Activated naive CD8-positive, alpha-beta T cell treated with anti-CD3 and anti-CD28 coated beads, Interleukin-2, amount 10 ng/mL, durations not matched to agents 7 days and 5 days (primary cell): ENCODE measurements at places on chromosomes 4 and X. TPM values are rescaled to one million over a fixed set of nuclear protein-coding genes. Genes with fewer than 3 reads are reported as not detected.

DNA sequence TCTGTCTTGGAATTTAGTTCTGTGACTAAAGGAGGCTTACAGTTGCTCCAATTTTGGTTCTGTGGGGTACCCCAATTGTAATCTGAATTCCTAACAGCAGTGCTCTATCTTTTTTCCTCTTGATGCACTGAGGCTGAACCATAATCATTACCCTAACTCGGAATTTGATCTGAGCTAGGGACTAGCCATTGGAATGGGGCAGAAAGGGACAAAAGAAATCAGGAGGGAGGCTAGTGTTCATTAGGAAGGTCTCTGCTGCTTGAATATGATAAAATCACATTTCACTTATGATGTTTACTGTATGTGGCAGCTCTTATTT is 2.7 kb downstream of the KLF3 start:
- DNase-seq, result no peak

- no peak for DNase-seq
These were observed 9.0 kb downstream of the GK2 start for GRCh38 chr4:79399076-79399475.

DNA sequence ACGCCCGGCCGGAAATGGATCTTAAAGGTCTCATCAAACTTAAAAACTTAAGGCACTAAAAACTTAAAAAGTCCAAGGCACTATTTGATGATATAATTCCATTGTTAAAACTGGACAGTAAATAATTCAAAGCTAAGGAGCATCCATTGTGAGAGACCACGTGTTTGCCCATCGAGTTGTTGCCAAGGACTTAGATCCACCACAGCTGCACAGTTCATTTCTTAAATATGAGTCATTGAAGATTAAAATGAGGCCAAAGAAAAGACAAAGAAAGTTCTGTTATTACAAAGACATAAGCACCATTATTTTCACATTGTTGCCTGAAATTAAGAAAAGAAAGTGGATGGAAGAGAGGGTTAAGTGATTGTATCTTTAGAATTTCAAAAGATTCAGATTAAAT is 411.5 kb upstream of the FTHL17 start:
- no peak for DNase-seq

- peak; percentile 78 for DNase-seq
These were observed 18.2 kb downstream of the ELF4 start for GRCh38 chrX:130091980-130092522.

GRCh38 chr4:100742045-100742444 is 224.2 kb upstream of the EMCN start:
- no peak for DNase-seq

The DNAJB14 gene
- total RNA-seq, result 61.6 TPM

DNA sequence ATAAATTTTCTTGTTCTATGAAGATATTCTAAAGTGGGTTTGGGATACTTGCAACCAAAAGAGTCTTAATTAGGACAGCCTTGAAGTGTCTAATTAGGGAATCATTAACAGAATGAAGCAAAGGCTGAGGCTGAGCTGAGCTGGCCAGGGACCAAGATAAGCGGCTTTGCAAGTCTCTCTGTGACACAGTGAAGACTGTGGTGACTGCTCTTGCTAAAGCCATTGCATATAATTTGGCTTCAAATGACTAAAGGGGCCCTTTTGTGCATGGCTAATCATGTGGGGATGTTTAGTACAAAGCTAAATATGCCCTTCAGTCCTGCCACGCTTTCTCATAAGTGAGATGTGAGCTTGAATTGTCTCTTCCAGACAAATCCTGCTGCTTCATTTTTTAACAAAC is 31.2 kb upstream of the GYPA start:
- no peak for DNase-seq

DNA sequence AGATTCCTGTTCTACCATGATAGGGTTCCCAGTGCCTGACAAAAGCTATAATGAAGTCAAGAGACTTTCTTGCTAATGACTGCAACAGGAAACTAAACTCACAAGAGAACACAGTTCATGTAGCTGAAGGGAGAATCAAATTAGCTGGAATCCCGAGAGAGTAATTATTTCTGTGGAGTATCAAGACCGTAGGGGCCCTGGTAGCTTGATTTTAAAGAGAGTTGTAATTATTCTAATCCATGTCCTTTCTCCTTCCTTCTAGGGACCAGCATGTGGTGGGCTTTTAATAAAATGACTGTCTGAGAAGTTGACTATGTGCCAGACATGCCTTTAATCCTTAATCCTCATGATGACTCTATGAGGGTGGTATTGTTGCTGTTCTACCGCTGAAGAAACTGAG is 1.7 kb upstream of the TRPC5OS start:
- no peak for DNase-seq

- DNase-seq, result no peak
These were observed 77.8 kb downstream of the SORBS2 start for GRCh38 chr4:185734214-185734613.

The SMIM10L2A gene
- total RNA-seq, result 2.0 TPM

The ADD1 gene
- 276 TPM for total RNA-seq

DNA sequence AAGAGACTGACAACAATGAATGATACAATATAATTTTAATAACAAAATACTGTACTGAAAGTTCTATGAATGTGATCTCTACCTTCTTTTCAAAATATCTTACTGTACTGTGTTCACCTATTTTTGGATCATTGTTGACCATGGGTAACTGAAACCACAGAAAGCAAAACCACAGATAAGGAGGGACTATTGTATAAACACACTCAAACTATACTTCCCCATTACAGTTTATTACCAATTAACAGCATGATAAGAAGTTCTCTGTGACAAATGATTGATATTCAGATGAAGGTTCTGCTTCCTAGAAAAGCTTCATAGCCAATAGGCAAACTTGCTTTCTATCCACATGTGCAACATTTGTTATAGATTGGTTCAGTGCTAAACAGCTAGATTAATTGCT is 50.1 kb downstream of the GABRG1 start:
- DNase-seq, result no peak

DNA sequence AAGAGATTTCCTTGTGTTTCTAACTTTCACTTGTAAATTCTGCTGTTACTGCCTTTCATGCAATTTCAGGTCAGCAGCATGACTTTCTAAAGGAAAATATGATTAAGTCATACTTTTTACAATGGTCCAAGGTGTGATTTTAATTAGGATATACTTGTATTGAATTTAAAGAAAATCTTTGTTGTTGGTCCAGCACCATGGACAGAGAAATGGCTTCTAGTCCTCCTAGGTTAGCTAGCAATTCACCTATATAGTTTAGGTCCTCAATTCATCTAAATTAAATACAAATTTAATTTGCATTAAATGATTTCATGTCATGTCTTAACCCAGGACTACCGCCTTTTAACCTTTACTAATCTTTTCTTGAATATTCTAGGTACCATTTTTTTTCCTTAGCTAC is 304.9 kb upstream of the RPS6KA3 start:
- no peak for DNase-seq

GRCh38 chr4:99323756-99324155 is 2.6 kb upstream of the ADH1B start:
- DNase-seq, result no peak

The GYPE gene
- 3.5 TPM for total RNA-seq

The GABRA4 gene
- not detected for total RNA-seq

DNA sequence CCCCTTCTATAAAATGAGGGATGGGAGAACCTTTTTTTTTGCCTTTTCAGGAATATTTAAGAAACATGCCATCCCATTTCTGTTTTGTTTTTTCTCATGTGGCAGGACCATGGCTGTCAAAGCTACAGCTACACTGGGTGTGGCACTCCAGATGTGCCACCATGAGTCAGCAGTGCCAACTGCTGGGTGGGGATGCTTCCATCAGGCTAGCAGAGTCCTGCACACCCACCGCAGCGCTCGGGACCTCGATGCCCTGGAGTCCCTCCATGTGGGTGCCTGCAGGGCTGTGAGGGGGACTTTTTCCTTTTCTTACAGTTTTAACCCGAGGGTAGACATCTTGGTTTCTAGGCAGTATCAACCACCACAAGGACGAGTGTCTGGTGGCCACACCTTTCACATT is 352.6 kb downstream of the NR3C2 start:
- DNase-seq, result no peak

GRCh38 chr4:67809502-67809901 is 55.3 kb upstream of the GNRHR start:
- no peak for DNase-seq

DNA sequence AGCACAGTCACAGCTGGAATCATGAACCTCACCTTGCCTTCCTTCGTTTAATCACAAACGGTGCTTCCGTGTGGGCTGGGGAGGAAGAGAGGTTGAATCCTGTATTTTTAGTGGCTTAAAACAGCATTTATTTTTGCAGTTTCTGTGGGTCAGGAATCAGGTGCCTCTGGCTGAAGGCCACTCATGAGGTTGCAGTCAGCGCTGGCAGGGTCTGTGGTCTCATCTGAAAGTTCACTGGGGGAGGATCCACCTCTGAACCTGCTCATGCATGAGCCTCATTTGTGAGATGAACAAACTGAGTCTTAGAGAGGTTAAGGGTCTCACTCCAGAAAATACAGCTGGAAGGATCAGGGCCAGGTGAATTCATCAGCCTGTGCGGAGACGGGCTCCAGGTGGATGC is 17.1 kb upstream of the ABLIM2 start:
- no peak for DNase-seq

- DNase-seq, result no peak
These were observed 98.8 kb upstream of the STX18 start for GRCh38 chr4:4640692-4641091.

The ABCG2 gene
- total RNA-seq, result 0.67 TPM

The COL25A1 gene
- total RNA-seq, result 0.67 TPM

GRCh38 chrX:79080141-79080540 is 64.3 kb upstream of the GPR174 start:
- no peak for DNase-seq

The DCHS2 gene
- 0.17 TPM for total RNA-seq

The MUC7 gene
- not detected for total RNA-seq

The XIAP gene
- 46.4 TPM for total RNA-seq

The MAGEH1 gene
- total RNA-seq, result 17.9 TPM

DNA sequence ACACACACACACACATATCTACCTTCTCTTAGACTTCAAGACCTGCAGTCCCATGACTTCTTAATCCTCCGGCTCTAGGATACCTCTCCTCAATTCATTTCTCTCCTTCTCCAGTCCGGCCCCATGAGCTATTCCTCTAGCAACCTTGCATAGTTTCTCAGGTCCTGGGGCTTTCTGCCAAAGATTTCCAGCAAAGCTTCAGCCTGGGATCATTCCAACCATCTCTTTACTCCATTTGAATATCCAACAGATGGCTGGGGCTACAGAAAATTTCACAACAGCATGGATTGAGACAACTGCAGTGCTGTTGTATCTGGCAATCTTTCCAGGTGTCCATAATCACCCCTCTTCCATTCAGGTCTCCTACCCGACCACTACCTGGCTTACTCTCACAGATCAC is 184.1 kb downstream of the DCHS2 start:
- no peak for DNase-seq

DNA sequence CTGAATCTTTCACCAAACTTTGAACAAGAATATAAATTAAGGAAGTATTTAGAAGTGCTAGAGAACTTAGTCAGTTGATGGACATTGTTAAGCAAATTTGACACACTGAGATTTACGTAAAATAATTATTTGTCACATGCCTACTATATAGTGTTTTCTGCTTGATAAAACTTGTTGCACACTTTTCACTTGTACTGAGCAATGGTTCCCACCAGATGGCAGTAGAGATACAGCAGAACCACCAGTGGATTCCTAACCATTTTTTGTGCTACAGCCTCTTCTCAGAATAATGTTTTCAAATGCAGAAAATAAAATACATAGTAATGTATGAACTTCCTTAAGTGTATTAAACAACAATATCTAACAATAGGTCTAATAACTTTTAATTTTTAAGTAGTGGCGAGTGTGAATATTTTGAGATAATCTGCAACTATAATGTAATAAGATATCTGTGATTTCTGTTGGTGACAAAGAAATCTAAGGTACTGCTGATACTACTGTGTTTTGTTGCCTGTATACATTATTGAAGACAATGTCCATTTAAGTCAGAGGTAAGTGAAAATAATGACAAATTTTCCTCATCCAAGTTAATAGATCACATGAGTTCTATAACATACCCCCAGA is 81.2 kb downstream of the APOOL start:
- DNase-seq, result no peak

The SLC4A4 gene
- 3.1 TPM for total RNA-seq
